ENCODE measurements at places on chromosomes 16 and 17. TPM values are rescaled to one million over a fixed set of nuclear protein-coding genes. Genes with fewer than 3 reads are reported as not detected.

DNA sequence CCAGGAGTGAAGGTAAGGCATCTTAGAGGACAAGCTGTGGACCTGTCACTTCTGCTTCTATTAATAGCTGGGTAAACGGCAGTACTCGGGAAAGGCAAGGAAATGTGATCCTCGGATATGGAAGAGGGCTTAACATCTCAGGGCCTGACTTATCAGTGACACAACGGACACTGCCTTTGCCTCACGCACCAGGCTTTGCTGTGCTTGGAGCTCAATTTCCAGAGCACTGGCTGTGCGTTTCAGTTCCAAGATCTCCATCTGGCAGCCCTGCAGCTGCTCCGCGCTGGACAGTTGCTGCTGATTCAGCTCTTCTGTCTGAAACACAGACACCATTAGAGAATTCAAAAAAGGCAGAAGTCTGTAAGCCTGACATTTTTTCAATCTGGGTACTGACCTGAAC lies 3.5 kb downstream of the KRT40 start:
- no peak overlapping the region for H3K4me3 ChIP-seq
- no peaks in the 10 kb centered on the region for H3K27me3 ChIP-seq
- H3K27ac ChIP-seq = no peak overlapping the region

GRCh38 chr16:80161799-80162739 lies 378.7 kb upstream of the DYNLRB2 start:
- no peaks in the 10 kb centered on the region for H3K36me3 ChIP-seq
- no peaks in the 10 kb centered on the region for H3K4me1 ChIP-seq
- no peaks in the 10 kb centered on the region for H3K27me3 ChIP-seq

GRCh38 chr17:56739376-56739775 lies 94.3 kb downstream of the C17orf67 start:
- no peak overlapping the region for H3K4me3 ChIP-seq
- DNase-seq = no peak

DNA sequence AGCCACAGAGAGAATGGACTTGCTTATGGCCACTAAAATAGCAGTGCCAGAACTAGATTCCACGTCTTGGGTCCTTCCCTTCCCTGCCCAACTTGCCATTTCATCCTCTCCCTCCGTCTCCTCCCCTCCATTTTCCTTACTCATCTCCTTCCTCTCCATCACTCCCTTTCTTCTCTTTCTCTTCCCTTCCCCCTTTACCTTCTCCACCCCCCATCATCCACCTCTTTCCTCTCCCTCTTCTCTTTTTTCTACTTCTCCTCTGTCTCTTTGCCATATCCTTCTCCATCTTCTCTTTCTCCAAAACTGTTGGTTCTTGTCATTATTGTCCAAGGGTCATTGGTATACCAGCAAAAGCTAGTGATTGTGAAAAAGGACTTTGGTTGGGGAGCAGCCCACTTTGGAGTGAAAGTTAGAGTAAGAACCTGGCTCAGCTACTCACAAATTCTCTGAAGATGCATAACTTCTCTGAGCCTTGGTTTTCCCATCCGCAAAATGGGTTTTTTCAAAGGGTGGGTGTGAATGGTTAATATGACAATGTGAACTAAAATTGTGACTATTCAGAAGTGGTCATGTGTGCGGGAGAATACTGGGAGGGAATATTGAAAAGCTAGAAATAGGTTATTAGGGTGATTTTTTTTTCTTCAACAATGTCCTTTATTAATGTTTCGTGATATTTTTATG lies 393.8 kb downstream of the XYLT1 start:
- no peak overlapping the region for H3K4me3 ChIP-seq
- H3K27ac ChIP-seq = no peak overlapping the region
- no peaks in the 10 kb centered on the region for H3K4me1 ChIP-seq
- no peaks in the 10 kb centered on the region for H3K36me3 ChIP-seq
- no peaks in the 10 kb centered on the region for H3K27me3 ChIP-seq

GRCh38 chr17:80594431-80595269 lies 50.0 kb downstream of the RPTOR start:
- H3K4me3 ChIP-seq = no peak overlapping the region
- H3K27ac ChIP-seq = no peak overlapping the region
- DNase-seq = no peak
- H3K4me1 ChIP-seq = peaks cover 22% of the 10 kb centered on the region

GRCh38 chr17:32007463-32008298 lies 498 bp downstream of the LRRC37B start:
- peak overlapping the region; percentile 82 for H3K27ac ChIP-seq
- no peaks in the 10 kb centered on the region for H3K27me3 ChIP-seq
- DNase-seq = peak; percentile 25
- H3K4me1 ChIP-seq = peaks cover 15% of the 10 kb centered on the region
- H3K36me3 ChIP-seq = no peaks in the 10 kb centered on the region
- peak overlapping the region; percentile 87 for H3K4me3 ChIP-seq

GRCh38 chr16:23357761-23358290 lies 55.7 kb downstream of the SCNN1B start:
- no peaks in the 10 kb centered on the region for H3K36me3 ChIP-seq
- no peak overlapping the region for H3K27ac ChIP-seq
- no peak for DNase-seq
- no peaks in the 10 kb centered on the region for H3K4me1 ChIP-seq
- no peak overlapping the region for H3K4me3 ChIP-seq

The HSD3B7 gene
- 6.8 TPM for total RNA-seq

The KCNJ2 gene
- total RNA-seq = 13.3 TPM

The RND2 gene
- 0.10 TPM for total RNA-seq

The EME1 gene
- total RNA-seq = 0.95 TPM

The KRTAP1-1 gene
- total RNA-seq = not detected

Data from gastrocnemius medialis (tissue), 4 donors.